Mesenteric fat pad (tissue), 1 donor: ENCODE measurements at places on chromosomes 7 and 10. TPM values are rescaled to one million over a fixed set of nuclear protein-coding genes. Genes with fewer than 3 reads are reported as not detected.

DNA sequence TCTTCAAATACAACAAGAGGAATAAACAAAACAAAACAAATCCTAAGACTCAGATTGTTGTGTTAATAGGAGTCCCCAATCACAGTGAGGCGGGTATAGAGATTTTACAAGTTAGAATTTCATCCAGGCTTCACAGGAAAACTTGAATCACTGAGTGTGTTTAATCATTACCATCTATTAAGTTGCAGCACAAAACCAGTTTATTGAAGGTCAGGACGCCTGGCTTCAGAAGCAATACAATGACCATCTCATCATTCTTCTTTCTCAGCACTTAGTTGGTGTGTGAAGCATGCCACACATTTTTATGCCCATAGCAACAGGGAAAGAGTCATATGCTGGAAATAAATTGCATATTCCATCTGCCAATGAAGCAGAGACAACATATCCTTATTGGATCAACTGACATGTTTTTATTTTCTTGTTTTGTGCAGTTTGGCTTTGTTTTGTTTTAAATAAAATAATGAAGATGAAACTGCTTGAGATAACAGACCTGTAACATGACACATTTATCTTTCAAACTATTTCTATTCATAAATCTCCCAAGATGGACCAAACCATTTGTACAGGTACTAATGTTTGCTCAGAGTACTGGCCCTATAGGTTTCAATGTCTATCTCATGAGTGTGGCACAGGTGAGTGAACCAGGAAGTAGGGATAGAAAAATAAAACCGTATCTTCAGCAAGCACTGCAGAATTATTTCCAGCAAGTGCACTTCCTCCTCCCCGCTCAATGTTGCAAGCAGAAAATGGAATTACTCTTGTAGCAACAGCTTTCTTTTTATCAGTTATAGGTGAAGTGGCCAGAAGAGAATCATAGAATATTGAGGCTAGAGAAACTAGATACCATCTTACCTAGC lies 40.4 kb downstream of the TAC1 start:
- no peak for DNase-seq

DNA sequence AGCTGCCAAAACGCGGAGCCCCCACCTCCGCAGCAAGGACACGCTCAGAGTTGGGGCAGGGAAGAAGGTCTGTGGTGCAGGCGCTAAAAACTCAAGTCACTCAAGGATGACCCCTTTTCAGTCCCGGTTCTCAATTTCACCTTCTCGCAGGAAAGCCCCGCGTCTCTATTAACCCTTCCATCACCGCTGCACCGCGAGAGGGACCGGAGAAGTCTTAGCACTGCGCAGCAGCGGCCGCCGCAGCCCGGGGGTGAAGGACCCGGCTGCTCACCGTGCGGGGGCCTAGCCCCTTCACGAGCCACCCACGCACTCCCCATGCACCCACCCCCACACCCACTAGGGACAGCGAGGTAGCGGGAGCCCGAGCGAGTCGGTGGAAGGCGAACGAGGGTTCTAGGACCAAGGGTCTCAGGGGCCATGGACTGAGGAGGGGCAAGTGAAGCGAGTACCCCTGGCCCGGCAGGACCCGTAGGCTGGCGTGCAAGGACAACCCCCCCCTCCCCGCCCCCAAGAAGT lies 162.9 kb downstream of the SH3PXD2A start:
- no peak for DNase-seq

GRCh38 chr7:27424231-27424630 lies 181.6 kb downstream of the EVX1 start:
- no peak for DNase-seq

- no peak for DNase-seq
Measured at GRCh38 chr10:122877264-122877663, 2.1 kb downstream of the FAM24B start.

DNA sequence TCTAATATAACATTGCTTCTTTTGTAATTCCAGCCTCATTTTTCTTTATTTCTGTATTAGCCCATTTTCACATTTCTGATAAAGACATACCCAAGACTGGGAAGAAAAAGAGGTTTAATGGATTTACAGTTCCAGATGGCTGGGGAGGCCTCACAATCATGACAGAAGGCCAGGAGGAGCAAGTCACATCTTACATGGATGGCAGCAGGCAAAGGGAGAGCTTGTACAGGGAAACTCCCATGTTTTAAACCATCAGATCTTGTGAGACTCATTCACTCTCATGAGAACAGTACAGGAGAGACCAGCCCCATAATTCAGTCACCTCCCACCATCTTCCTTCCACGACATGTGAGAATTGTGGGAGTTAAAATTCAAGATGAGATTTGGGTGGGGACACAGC lies 510.3 kb downstream of the CNTNAP2 start:
- DNase-seq: no peak

GRCh38 chr7:2635810-2636701 lies 4.3 kb downstream of the TTYH3 start:
- no peak for DNase-seq

DNA sequence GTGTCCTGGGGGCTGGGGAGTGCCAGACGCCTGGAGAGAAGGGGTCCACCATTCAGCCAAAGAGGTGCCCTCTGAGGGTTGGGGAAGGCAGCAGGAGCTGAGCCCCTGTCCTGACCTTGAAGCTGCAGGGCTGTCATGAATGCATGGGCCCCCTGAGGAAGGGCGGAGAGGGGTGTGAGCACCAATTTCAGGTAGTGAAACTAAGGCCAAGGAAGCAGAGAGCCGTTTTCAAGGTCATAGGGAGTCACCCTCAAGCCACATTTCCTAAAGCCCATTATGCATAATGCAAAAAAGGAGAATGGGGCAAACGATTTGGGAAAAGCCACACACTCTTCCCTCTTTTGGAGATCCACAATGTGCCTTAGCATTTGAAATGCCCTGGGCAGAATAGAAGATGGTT lies 37.2 kb downstream of the FIGNL1 start:
- DNase-seq: no peak

DNA sequence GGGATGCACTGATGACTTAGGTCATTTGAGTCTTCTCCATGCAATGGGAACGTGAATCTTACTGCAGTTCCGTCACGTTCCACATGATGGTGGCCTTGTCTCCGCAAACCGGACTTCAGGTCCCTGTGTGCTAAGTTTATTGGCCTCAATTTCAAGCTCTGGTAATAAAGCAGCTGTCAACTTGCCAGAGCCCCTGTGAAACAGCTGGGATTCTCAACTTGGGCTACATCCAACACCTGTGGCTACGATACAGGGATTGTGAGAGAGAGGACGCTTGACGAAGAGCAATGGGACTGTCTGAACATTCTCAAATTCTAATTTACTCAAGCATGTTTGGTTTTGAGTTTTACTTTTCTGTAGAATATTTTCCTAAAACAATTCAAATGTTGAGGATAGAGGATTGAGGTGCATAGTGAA lies 174.2 kb downstream of the PTN start:
- DNase-seq: no peak

- DNase-seq: no peak
Measured at GRCh38 chr10:103716206-103717160, 138.9 kb downstream of the SH3PXD2A start.

- DNase-seq: no peak
Measured at GRCh38 chr7:134710511-134710853, 63.8 kb downstream of the BPGM start.

DNA sequence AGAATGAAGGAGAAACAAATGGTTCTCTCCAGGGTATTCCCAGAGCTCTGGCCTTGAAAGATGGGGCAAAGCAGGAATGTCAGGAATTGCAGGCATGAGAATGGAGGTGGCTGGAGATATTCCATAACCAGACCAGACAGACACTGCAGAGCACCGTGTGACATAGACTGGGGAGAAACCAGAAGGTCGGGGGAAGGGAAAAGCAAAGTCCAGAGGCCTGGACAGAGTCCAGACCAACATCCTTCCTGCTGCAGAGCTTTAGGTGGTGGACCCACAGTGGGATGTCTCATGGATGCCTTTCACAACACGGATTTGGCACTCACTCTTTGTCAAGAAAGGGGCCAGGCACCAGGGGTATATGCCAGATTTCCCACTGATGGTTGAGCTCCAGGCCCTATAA lies 177.2 kb upstream of the INHBA start:
- no peak for DNase-seq

DNA sequence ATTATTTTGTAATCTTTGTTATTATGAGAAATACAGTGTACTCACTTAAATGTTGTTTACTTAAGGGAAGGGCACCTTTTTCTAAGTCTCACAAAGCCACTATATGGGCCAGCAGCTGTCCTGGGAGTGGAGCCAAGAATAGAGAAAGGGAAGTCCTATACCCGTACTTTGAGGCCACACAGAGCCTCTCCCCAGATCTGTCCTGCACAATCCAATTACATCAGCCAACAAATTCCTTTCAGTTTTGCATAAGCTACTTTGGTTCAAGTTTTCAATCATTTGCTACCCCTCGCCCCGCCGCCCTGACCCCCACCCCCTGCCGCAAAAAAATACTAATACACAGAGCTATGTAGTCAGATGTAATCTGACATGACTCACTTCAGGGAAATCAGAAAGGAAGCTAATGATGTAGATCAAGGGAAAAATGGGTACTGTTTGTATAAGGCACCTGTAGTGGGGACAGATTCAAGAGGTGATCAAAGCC lies 297.4 kb upstream of the NEBL start:
- no peak for DNase-seq

GRCh38 chr10:127813290-127813689 lies 76.3 kb downstream of the FOXI2 start:
- DNase-seq: no peak

- no peak for DNase-seq
Measured at GRCh38 chr7:70416347-70416985, 715.5 kb upstream of the GALNT17 start.

DNA sequence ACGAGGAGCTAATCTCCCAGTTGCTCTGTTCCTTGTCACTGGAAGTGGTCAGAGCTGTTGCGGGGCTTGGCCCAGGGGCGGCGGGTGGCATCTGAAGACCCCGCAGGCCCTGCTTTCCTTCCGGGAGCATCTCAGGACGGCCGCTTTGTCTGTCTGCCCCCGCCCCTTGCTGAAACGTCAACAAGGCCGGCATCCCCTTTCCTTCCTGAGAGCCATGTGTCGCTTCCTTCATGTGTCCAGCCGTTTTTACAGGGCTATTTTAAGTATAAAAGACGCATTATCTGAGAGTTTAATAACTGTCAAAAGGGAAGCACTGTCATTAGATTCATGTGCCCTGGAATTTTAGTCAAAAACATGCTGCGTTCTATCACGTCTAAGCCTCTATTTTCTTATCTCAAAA lies 110.4 kb downstream of the CUX1 start:
- DNase-seq: no peak

- DNase-seq: no peak
Measured at GRCh38 chr7:94266238-94266644, 128.5 kb upstream of the COL1A2 start.

DNA sequence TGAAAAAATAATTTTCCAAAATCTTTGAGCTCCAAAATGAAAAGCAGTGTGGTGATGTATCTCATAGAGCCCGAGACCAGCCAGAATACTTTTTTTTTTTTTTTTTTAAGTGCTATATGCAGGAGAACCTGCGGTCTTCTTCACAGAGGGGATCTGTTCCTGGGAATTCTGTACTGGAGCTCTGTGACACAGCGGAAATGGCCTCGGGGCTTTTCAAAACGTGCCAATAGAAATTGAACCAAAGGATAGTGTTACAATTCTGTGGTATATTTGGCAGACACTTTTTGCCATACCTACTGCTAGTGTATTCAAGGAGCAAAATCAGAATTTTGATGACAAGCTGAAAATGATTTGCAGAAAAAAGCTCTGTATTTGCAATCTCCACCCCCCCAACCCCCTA lies 1429.3 kb upstream of the LRRTM3 start:
- no peak for DNase-seq

DNA sequence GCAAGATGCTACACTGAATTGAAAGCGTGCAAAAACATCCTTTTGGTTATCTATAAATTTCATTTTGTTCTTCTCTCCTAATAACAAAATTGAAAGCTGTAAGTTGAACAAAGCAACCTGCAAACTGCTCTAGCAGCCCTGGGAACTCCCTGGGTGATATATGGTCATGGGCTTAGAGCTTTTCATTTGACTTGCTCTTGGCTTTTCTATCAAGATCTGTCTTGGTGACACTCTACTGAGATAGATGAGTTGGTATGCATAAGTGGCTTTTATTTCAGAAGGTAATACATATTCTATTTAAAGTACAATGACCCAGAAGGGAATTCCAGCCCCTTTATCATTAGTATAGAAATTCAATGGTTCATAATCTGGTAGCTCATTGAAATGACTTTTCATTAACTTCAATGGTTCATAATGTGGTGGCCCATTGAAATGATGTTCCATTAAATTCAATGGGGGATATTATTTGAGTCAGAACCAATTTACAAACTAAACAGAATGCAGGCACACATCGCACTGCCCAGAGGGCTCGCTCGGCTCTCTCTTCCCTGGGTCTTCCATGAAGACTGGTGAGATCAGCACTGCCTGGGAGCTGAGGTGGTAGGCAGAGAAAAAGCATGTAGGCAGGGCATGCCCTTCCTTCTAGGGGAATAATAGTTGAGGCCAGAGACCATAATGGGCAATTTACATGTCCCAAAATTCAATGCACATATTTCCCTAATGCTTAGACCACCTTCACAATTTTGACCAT lies 10.1 kb upstream of the KCNMA1 start:
- DNase-seq: no peak

DNA sequence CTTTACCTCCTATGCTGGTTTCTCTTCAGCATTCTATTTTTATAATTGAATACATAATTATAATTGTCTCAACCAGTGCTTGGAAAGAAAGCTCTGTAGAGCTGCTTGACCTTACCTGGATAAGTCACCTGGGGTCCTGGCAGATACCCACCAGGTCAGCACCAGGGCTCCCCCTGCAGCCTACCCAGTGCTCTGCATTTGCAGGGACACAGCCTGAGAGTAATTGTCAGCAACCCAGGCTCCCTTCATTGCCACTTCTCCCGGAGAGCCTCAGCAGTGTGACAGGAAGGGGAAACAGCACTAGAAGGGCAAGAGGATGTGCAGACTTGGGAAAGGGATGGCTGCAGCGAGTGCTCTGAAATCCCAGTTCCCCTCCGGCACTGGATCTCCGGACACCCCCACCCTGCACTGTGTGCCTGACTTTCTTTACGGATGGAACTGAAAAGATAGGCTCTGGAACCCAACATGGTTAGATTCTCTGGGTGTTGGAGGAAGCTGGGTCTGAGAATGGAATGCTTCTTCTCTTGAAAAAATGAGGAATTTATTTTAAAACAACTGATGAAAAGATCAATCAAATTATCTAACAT lies 11.4 kb upstream of the PAX4 start:
- DNase-seq: no peak

GRCh38 chr7:35546691-35547429 lies 148.1 kb downstream of the HERPUD2 start:
- DNase-seq: no peak

- DNase-seq: no peak
Measured at GRCh38 chr10:77374189-77374656, 263.4 kb downstream of the KCNMA1 start.

DNA sequence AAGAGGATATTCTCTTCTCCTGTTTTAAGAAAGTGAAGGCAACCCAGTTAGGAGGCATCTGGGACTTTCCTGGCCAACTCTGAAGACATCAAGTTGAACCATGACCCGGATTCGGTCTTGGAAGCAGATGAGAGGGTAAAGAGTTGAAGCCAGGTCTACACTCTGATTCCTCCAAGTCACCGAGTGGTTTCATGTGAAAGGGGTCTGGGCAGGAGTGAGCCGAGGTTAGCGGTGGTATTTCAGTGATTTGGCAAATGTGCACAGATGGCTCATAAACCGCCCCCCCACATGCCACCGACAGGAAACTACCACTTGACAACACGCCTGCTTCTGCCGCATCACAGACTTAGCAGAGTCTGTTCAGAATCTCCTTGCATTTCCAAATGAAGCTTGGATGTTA lies 11.4 kb upstream of the REPIN1 start:
- DNase-seq: no peak

MRC1 gene
- total RNA-seq: 267 TPM

HOXA9 gene
- total RNA-seq: 10.4 TPM

KIAA1217 gene
- total RNA-seq: 74.8 TPM

AMZ1 gene
- 0.16 TPM for total RNA-seq

OR13A1 gene
- not detected for total RNA-seq

CNPY4 gene
- total RNA-seq: 9.2 TPM
